Skin of body (tissue), 3 donors: ENCODE measurements at places on chromosomes 16 and 17. TPM values are rescaled to one million over a fixed set of nuclear protein-coding genes. Genes with fewer than 3 reads are reported as not detected.

Gene ACSM5
- total RNA-seq, result 0.79 TPM

Gene DNAJA2
- total RNA-seq, result 49.7 TPM

Gene TLCD1
- total RNA-seq, result 1.9 TPM

Gene ANKFN1
- total RNA-seq, result 5.5 TPM

Gene SLFN12
- total RNA-seq, result 11.1 TPM

Gene CNGB1
- 0.20 TPM for total RNA-seq

Gene TSPAN10
- 1.2 TPM for total RNA-seq

Gene SCNN1G
- 1.2 TPM for total RNA-seq

Gene DBNDD1
- total RNA-seq, result 0.79 TPM

Gene CES4A
- total RNA-seq, result 7.9 TPM

Gene TOX3
- 0.49 TPM for total RNA-seq

Gene TMIGD1
- total RNA-seq, result not detected

Gene CTRB2
- total RNA-seq, result not detected

Gene TNRC6C
- 13.6 TPM for total RNA-seq

Gene CTRB1
- total RNA-seq, result not detected

Gene SPATA20
- total RNA-seq, result 19.3 TPM

Gene HAP1
- total RNA-seq, result 0.49 TPM

Gene CCL22
- 0.69 TPM for total RNA-seq

Gene TEKT3
- 1.4 TPM for total RNA-seq

Gene CCL16
- not detected for total RNA-seq

Gene SLC12A3
- total RNA-seq, result not detected

Gene HSD3B7
- total RNA-seq, result 8.5 TPM

Gene NEK8
- total RNA-seq, result 2.8 TPM

Gene C16orf96
- 0.30 TPM for total RNA-seq

Gene ABCC11
- 0.20 TPM for total RNA-seq

Gene TEX19
- total RNA-seq, result not detected

Gene KCNJ16
- total RNA-seq, result 0.69 TPM

Gene WWP2
- 13.6 TPM for total RNA-seq

Gene RASL10B
- 0.49 TPM for total RNA-seq

Gene YBX2
- 1.3 TPM for total RNA-seq

Gene PGAP3
- 9.7 TPM for total RNA-seq

Gene DOC2B
- total RNA-seq, result 4.4 TPM

Gene ATP2C2
- total RNA-seq, result 25.9 TPM

Gene WFDC1
- 5.8 TPM for total RNA-seq

Gene C16orf92
- not detected for total RNA-seq

Gene PAFAH1B1
- 148 TPM for total RNA-seq

Gene TSPOAP1
- total RNA-seq, result 3.9 TPM

Gene CLEC18C
- total RNA-seq, result not detected

Gene CD300E
- 1.2 TPM for total RNA-seq

Gene SULT1A4
- total RNA-seq, result 2.1 TPM

Gene CD300LG
- total RNA-seq, result 2.5 TPM

Gene ABCA6
- 46.1 TPM for total RNA-seq

Gene RPS6KB1
- total RNA-seq, result 37.5 TPM

Gene YWHAE
- total RNA-seq, result 284 TPM

Gene TSNAXIP1
- total RNA-seq, result 0.59 TPM

Gene RND2
- total RNA-seq, result 0.79 TPM

Gene C17orf113
- total RNA-seq, result 1.8 TPM

Gene ANKRD11
- 64.2 TPM for total RNA-seq

Gene ZNF423
- total RNA-seq, result 8.0 TPM

Gene MT1A
- 1.4 TPM for total RNA-seq

Gene C17orf75
- 23.9 TPM for total RNA-seq
